NCI-H774 (cell line): ENCODE measurements at places on chromosomes 5 and 9.

DNA sequence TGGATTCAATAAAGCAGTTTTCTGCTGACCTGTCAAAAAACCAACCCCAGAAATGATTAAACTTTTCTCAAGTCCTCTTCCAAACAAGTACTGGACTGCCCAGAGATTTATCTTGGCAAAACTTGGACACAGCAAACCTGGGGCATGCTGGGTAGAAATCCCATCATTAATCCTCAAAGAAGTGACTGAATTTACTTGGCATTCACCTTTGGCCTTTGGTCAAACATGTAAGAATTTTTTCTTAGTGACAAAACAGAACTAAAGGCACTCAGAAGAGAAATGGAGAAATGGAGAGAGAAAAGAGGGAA, 248.6 kb upstream of the NREP start:
- no peak for DNase-seq

DNA sequence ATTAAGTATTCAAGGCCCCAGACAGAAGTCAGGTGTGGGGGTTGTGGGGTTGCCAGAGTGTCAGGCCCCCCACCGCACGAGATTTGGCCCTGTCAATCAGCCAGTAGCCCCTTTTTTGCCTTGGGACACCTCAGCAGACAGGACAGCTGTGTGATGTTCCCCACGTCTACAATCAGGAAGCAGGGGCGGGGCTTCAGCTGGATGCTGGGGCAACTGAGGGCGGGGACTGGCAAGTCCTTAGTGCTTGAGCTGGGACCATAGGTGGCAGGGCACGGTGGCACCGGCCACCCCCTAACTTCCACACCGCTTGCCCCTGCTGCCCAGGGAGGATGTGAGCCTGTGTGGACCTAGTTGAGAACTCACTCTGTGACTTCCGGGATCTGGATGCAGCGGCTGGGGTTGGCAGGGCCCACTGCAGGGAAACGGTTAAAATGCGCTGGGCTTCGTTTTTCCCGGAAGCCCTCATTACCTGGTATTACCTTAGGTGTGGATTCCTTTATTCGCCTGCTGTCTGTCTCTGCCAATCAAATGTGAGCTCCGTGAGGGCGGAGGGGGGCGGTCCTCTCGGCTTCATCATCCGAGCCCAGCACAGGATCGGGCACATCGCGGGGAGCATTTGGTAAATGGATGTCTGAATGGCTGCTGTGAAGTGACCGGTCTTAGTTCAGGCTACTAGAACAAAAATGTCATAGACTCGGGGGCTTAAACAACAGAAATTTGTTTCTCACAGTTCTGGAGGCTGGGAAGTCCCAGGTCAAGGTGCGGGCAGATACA, 7.5 kb upstream of the GTF3C5 start:
- peak; percentile 20 for DNase-seq

DNA sequence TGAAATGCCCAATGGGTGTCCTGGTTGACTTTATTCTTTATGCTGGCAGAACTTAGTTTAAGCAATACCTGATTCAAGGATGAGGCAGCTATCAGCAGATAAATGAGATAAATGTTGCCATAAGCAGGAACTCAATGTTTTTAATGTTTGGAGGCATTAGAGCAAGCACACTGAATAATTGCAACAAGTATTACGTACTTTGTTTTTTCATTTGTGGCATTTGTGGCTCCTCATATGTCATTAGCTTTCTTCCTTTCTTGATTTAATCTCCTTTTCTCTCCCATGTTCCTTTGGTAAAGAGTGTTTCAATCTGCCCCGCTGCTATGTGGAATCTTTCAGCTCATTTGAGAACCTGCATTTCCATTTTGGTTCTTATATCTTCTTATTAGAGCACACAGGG, 6.4 kb upstream of the NR3C1 start:
- DNase-seq: no peak

DNA sequence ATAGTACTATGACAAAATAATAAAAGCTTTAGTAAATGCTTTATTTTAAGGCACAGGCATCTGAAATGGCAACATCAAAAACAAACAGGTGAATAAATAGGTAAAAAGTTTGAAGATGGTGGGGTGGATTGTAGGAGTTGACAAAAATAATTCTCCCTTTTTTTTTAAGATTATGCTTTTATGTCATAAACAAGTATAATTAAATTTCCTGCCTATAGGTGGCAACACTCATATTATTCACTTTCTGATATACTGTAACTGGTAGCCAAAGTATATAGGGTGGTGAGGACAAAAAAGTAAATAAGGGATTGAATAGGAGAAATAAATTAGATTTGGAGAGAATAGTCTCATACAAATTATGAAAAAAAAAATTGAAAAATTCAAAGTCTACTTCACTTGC, 120.0 kb upstream of the ACOT12 start:
- DNase-seq: no peak

DNA sequence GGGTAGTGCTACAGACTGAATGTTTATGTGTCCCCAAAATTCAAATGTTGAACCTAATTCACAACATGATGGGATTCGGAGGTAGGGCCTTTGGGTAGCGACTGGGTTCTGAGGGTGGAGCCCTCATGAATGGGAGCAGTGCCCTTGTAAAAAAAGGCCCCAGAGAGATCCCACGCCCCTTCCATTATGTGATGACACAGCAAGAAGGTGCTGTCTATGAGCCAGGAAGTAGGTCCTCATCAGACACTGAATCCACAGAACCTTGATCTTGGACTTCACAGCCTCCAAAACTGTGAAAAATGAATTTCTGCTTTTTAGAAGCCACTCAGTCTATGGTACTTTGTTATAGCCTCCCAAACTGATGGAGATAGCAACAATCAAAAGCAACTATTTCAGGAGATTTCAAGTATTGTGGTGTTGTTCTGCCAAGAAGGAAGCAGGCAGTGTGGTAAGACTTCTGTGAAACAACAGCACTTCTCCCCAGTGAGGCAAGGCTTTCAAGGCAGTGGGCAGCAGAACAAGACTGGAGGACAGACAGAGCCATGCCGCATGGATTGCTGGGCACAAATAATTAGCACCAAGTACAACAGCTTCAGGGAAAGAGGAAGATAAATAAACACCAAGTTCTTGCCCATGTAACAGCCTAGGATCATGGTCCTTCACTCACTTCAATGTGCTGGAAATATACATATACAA, 76.1 kb downstream of the OR2K2 start:
- DNase-seq: no peak

DNA sequence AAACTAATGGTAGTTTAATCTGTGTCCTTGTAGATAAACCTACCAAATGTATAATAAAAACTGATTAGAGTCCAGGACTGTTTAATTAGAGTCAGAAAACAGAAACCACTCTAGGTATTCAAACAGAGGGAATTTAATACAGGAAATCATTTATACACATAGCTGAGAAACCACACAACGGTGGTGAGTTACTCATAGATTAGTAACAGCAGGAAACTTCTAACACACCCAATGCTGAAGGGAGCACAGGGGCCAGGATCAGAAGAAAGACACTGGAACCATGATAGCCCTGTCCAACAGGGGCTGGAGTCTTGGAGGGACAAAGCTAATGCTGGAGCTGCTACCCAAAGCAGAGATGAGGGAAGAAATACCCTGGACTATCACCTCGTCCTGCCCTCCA, 321.0 kb downstream of the ACTL7B start:
- no peak for DNase-seq
